ENCODE measurements at places on chromosomes 3 and 15.

DNA sequence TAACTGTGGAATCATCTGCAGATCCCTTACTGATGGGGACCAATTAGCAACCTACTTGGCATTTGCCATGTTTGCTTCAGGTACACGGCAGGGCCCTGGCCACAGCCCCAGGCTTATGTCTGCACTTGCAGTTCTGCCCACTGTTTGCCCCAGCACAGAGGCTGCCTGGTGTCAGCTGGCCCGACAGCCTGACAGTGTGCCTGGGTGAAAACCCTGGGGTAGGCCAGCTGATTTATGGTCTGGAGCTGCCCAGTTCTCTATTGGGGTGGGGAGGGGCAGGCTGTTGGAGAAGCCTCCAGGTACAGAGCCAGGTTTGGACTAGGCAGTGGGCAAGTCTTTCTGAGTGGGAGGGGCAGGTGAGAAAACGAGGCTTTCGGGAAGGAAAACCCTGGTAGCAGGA, 11.2 kb upstream of the TGM5 start:
- no peak for DNase-seq

DNA sequence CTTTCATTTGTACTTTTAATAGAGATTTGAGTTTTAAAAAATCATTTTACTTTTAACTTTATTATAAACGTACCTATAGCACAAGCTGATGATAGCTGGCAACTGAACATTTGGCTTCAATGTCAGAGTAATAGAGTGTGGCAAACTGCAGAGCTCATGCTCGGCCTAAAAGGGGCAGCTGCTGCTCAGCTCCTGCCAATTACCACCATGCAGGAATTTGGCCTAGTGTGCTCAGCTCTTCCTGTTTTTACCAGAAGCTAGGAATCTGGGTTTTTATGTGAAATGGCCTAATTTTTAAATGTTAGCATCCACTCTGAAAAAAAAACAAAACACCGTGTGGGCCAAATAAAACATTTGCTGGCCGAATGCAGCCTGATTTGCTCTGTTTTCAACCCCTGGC, 1.8 kb downstream of the IFT122 start:
- peak; percentile 55 for DNase-seq

GRCh38 chr15:70610541-70610940, 152.8 kb downstream of the UACA start:
- DNase-seq = no peak

GRCh38 chr3:13497386-13497785, 17.3 kb downstream of the HDAC11 start:
- no peak for DNase-seq

GRCh38 chr15:61729646-61730045, 330.6 kb downstream of the VPS13C start:
- no peak for DNase-seq

GRCh38 chr3:25515171-25515570, 87.1 kb downstream of the RARB start:
- no peak for DNase-seq

DNA sequence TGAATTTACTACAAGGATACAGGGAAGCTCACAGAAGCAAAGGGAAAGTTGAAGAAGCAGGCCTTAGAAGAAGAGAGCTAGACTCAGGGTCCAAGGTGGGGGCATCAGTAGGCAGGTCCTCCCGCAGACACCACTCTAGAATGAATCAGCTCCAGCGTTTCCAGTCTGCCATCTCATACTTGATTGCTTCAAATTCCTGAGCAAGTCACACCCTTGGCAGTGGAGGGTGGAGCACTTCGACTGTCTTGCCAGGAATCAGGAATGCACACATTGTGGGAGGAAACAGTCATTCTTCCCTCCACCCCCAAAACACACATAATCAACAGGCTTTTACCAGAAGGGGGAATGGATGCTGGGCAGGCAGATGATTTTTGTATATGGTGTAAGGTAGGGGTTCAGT, 78.5 kb downstream of the CHCHD6 start:
- no peak for DNase-seq

- no peak for DNase-seq
Measured at GRCh38 chr3:194661374-194661773, 10.6 kb downstream of the LSG1 start.

DNA sequence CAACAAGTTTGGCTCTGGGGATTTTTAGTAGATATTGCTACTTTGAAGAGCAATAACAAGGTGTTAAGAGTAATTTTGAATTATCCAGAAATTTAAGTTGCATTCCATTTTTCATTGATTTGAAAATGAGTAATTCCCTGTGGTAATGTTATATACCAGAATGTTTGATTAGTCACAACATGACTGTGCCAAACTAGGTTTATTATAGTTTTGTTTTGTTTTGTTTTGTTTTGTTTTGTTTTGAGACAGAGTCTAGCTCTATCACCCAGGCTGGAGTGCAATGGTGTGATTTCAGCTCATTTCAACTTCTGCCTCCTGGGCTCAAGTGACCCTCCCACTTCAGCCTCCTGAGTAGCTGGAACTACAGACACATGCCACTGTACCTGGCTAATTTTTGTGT, 40.7 kb downstream of the CNOT10 start:
- DNase-seq = no peak

DNA sequence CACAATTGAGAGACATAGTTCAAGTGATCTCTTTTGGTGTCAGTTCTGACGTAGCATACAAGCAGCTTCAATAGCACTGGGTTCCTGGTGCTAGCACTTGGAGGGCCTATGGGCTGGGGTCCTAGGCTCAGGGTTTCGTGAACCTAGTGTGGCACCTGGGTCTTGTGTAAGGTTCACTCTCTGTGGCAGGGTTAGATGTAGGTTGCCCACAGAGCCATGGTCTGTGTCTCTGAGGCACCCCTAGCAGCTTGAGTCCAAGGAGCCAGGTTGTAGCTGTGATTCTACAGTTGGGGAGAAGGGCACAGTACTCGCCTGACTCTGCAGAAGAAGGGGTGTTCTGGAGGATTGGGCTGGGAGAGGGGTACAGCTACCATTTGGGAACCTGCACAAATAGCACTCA, 282.6 kb upstream of the LRRC3B start:
- DNase-seq = no peak

- DNase-seq = no peak
Measured at GRCh38 chr3:185758912-185759311, 65.9 kb downstream of the IGF2BP2 start.

GRCh38 chr15:89753855-89754254, 2.8 kb upstream of the MESP1 start:
- DNase-seq = no peak

DNA sequence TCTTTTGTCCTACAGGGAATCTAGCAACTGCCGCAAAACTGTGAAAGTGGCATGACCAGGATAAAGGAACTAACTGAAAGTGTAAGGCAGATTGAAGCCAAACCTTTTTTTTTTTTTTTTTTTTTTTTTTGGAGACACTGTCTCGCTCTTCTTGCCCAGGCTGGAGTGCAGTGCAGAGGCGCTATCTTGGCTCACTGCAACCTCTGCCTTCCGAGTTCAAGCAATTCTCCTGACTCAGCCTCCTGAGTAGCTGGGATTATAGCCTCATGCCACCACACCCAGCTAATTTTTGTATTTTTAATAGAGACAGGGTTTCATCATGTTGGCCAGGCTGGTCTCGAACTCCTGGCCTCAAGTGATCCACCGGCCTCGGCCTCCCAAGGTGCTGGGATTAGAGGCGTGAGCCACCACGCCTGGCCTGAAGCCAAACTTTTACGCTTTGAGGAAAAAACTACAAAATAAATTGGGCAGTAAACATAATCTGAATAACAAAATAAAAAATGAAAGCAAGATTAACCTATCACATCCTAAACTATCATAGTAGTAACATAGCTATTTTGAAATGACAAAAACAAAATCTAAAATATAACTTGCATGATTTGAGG, 9.7 kb downstream of the SLTM start:
- no peak for DNase-seq

- DNase-seq = no peak
Measured at GRCh38 chr15:72369964-72370363, 5.8 kb downstream of the HEXA start.

DNA sequence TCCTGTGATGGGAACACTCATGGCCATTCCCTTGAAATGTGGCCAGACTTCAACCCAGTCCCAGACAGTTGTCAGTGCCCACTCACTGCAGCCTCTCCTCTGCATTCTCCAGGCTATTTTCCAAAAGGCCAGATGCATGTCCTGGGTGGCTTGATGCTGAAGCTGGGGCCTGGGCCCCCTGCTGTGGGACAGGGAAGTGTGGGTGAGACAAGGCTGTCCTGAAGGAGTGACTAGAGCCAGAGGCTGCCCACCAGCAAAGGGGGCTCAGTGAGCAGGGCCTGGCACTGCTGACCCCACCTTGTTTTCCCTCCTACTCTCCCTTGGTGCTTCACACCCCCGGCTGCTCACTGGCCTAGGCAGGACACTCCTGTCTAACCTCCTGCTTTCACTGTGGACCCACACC, 11.9 kb downstream of the CISH start:
- DNase-seq = no peak

DNA sequence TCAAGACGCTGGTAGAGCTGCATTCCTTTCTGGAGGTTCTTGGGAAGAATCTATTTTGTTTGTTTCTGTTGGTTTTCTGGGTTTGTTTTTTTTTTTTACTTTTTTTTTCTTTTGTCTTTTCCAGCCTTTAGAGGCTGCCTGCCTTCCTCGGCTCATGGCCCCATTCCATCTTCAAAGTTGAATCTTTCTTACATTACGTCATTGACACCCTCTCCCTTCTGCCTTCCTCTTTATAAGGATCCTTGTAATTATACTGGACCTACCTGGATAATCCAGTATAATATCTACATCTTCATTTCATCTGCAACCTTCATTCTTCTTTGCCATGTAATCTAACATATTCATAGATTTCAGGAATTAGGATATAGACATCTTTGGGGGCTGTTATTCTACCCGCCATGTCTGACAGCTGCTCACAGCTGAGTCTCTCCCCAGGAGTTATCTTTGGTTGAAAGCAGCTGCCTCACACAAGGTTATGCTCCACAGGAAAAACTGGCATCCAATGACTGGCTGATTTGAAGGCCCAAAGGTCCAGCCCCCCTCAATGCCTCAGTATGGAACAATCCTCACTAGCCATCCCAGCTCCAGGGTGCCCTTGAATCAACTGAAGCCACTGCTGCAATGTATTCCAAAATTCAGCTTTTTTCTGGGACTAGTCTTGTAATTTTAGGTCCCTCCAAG, 38.4 kb upstream of the THBS1 start:
- DNase-seq = no peak

- peak; percentile 43 for DNase-seq
Measured at GRCh38 chr3:71652781-71653413, 69.4 kb upstream of the FOXP1 start.

GRCh38 chr3:48128774-48129173, 59.4 kb downstream of the CDC25A start:
- DNase-seq = no peak

DNA sequence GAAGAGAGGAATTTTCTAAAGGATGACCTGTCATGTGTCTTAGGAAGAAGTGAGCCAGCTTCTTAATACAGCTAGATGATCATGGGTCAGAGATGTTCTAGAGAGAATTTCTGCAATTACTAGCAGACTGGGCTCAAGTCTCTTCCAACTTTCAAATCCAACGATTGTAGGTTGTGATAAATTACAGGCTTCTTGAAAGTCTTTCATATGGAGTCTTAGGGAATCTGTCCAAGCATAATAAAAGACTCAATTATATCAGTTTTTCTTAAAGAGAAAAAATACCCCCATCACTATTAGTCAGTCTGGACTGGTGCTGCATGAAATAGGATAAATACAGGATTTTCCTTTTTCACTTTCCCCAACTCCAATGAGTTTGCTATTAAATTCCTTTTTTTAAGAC, 59.1 kb downstream of the DRD3 start:
- DNase-seq = no peak

DNA sequence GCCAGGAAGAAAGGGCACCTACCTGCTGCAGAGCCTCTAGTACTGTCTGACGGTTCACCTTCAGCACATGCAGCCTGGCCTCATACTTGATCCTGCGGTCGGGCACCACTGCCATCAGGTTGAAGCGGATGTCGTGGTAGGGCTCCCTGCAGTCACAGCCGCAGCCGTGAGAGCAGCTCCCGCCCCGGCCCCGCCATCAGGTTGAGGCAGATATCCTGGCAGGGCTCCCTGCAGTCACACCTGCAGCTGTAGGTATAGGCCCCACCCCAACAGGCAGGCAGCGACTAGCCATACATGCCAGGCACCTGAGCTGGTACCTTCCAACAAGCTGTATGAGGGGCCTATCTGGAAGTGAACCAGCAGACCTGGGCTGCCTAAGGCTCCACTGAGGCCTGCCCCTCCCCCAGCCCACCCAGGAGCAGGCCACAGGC, 38.7 kb downstream of the SEMA3G start:
- peak; percentile 22 for DNase-seq

GRCh38 chr3:98048586-98048985, 13.5 kb upstream of the GABRR3 start:
- no peak for DNase-seq

GRCh38 chr3:167114619-167115018, 265.5 kb downstream of the ZBBX start:
- DNase-seq = no peak

GRCh38 chr3:124565551-124565950, 164.7 kb upstream of the UMPS start:
- no peak for DNase-seq

DNA sequence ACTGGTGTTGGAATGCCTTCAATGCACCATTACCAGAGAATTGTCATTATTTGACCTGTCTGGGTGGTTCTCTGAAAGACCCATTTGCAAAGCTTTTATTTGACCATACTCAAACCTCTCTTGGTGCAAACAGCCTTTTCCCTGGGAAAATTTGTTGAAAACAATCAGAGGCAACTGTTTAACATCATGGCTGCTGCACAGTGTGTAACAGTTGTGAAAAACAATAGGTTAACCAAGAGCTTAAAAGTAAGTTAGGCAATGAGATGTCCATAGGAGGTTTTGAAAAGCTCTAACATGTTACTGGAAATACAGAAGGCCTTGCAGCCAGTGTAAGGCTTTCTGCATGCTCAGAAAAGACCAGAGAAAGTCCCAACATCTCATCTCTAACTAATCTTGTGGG, 18.9 kb downstream of the SPINK8 start:
- no peak for DNase-seq

DNA sequence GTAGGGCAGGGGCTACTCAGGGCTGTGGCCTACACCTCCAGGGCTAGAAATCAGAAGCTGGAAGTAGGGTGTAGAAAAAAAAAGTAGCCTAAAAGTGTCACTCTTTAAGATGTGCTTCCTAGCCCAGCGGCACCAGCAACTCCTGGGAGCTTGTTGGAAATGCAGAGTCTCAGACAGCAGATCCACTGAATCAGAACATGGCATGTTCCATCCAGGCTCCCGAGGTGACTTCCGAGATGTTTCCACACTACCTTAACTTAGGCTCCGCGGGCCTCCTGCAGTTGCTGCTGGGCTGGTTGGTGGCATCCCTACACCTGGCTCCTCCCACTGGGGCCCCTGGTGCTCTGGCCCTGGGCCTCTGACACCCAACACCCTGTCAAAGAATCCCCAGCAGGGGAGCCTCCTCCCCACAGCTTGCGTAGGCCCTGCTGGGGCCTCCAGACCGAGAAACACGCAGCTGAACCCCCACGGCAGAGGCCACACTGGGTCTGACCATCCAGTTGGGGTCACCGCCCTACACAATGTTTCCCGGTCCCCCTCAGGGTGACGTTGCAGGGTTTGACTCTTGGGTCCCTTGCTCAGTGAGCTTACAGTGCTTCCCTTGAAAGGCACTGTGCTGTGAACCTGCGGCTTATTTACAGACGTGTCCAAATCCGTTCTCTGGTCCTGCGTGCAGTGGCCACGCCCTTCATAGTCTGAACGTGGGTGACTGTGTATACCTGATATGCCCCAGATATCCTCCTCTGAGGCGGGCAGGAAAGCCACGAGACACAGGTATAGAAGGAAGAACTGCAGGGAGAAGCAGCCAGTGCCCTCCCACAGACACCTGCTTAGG, 46.5 kb downstream of the FAM174B start:
- no peak for DNase-seq

- no peak for DNase-seq
Measured at GRCh38 chr3:122074621-122075265, 19.6 kb downstream of the CD86 start.
